ENCODE measurements at places on chromosomes 12 and 14.

GRCh38 chr12:18428416-18428815 lies 167.1 kb downstream of the PIK3C2G start:
- DNase-seq, result no peak

- no peak for DNase-seq
Observed at GRCh38 chr14:60720962-60721325, 3.2 kb downstream of the SIX4 start.

- no peak for DNase-seq
Observed at GRCh38 chr12:104504146-104504545, 47.4 kb downstream of the CHST11 start.

DNA sequence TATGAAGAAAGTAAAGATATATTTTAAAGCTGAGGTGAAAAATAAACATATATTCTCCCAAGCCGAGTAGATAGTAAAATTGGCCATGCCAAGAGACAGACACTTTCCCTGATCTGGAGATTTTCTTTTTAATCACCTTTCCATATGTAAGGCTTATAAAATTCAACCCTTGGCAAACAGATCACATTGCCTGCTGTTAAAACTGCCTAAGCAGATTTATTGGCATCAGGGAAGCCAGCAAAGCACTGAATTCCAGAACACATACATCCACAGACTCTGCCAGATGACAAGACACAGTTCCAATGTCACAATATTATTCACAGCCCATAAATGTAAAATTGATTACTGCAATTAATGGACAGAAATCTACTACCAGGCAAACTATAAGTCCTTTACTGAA lies 78.2 kb upstream of the GARIN2 start:
- no peak for DNase-seq

- peak; percentile 55 for DNase-seq
Observed at GRCh38 chr12:45409966-45410365, 194.1 kb downstream of the ANO6 start.

DNA sequence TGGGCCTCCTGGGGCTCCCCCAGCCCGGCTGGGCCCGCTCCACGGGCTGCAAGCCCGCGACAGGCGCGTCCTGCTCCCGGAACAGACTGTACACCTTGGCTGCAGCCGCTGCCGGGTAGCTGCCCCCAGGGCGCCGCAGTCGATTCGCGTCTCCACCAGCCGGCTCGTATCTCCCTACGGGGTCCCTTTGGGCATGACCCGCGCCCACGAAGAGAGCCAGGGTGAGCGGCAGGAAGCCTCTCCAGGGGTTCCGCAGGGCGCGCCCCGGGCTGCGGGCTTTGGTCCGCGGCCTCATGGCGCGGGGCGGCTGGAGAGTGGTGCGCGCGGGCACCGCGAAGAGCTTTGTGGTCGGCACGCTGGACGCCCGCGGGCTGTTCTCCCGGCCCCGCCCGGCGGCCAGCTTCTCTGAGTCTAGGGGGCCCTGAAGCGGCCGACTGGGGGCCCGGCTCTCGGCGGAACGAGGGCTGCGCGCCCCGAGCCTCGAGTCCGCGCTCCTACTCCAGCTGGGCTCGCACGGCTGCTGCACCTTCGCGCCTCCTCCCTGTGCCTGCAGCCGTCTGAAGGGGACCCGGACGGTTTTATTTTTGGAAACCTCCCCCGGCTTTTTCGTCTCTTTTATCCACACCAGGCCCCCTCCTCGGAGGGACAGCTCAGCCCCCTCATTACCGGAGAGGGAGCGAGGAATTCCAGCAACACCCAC lies at the start of gene LTBP2:
LTBP2 (minus strand) TSS at position 588 of the 700 bp plus-strand sequence; CDS start at position 295, 293 bp downstream.
- DNase-seq, result no peak

- DNase-seq, result peak; percentile 40
Observed at GRCh38 chr14:93231129-93231979, 24.3 kb downstream of the UBR7 start.

DNA sequence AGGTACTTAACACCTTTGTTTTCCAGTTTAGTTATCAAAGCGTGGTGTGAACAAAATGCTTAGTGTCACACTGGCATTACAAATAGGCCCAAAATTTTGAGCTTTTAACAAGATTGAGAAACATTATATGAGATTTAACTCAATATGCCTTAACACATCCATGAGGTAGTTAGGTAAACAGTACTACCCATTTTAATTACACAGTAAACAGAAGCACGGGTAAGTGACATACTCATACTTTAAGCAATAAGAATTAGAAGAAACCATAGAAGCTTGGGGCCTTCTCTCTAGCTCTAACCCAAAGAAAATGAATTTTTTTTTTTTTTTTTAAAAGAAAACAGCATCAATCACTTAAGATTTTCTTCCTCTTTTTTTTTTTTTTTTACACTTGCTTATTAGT lies 15.5 kb upstream of the PHLDA1 start:
- no peak for DNase-seq

- no peak for DNase-seq
Observed at GRCh38 chr12:38427442-38427841, 110.9 kb downstream of the ALG10B start.

GRCh38 chr14:30532264-30532663 lies 26.7 kb upstream of the G2E3 start:
- DNase-seq, result no peak

DNA sequence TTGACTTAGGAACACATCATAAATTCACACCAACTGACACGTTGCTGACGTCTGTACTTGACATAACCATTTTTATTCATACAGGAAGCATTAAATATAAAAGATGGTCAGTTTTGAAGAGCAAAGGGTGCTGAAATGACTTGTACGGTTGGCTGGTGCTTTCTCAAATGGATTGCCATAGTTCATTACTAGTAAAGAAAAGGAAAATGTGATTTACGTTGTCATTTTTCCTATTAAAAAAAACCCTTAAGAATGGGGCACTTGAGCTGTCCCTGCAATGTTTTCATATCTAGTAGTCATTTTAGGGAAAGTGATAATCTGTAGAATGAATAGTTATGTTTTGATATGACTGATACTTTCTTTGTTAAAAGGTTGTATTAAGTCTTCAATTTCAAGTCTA lies 22.5 kb upstream of the MANSC4 start:
- DNase-seq, result no peak

- no peak for DNase-seq
Observed at GRCh38 chr14:48250575-48250974, 575.2 kb upstream of the MDGA2 start.

GRCh38 chr14:55746558-55746957 lies 166.6 kb downstream of the KTN1 start:
- DNase-seq, result no peak

- no peak for DNase-seq
Observed at GRCh38 chr12:107470645-107471044, 215.0 kb upstream of the PWP1 start.

DNA sequence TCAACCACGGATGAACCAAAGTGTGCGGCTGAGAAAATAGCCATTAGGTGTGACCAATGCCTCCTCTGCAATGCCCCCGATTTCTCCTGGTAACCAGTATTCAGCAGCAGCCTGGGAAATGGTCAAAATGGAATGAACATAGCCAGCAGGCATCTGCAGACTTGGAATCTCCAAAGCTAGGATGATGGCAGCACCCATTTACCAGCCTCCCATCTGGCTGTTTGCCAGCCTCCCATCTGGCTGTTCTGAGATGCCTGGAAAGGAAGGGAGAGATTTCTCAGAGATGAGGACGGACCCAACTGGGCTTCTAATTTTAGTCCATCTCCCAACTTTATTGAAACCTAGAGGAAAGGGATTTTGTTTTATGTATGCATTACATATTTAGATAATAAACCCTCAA lies 16.2 kb downstream of the CLMN start:
- DNase-seq, result no peak

- no peak for DNase-seq
Observed at GRCh38 chr12:20507056-20507455, 138.7 kb downstream of the PDE3A start.

DNA sequence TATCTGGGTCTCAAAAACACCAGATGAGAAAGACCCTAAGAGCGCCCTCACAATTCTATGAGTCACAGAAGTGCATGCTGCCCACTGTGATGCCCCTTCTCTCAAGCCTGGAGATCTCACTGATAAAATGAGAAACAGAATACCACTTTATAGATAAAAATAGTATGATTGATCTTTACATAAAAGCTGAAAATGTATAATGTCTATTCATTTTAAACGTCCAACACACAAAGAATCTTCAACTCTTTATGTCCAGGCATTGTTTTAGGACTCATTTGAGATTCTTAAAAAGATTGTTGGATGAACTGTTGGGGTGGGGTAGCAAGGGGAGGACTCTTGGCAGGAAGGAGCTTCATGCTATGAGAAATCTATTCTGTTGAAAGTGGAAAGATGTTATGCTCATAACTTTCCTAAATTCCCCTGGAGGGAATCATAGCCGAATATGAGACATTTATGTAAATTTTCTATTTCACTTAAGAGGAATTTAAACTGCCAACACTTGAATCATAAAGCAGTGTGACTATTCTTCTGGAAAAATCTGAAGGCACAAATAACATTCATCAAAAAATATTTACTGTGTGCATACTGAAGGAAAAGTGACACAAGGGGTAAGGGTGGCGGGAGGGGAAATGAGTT lies 174.6 kb downstream of the STXBP6 start:
- DNase-seq, result no peak

- no peak for DNase-seq
Observed at GRCh38 chr12:120703311-120703942, 6.8 kb upstream of the UNC119B start.

GRCh38 chr12:10668526-10668925 lies 5.3 kb downstream of the STYK1 start:
- no peak for DNase-seq

DNA sequence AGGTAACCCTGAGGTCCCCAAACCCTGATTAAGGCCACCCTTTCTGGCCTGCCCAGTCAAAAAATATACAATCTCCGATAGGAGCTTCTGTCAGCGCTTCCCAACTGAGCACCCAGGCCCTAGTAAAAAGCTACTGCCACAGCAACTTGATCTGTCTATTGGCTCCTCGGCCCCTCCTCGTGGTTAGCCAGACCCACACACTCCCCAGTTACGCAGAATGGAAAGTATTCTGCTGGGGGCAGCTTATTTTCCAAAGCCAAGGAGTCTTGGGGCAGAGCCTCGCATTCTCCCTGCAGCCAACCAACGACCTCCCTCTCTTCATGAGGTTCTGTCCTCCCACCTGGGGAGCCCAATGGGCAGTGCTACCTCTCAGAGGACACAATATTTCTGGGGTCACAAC lies 32.1 kb downstream of the FMNL3 start:
- no peak for DNase-seq

GRCh38 chr14:67908052-67908754 lies 88.6 kb downstream of the RAD51B start:
- no peak for DNase-seq

GRCh38 chr12:108207791-108208730 lies 79.0 kb downstream of the WSCD2 start:
- no peak for DNase-seq

- DNase-seq, result no peak
Observed at GRCh38 chr12:69047990-69048389, 115.0 kb upstream of the CPM start.

- DNase-seq, result peak; percentile 92
Observed at GRCh38 chr12:95277139-95277538, 59.5 kb downstream of the VEZT start.

DNA sequence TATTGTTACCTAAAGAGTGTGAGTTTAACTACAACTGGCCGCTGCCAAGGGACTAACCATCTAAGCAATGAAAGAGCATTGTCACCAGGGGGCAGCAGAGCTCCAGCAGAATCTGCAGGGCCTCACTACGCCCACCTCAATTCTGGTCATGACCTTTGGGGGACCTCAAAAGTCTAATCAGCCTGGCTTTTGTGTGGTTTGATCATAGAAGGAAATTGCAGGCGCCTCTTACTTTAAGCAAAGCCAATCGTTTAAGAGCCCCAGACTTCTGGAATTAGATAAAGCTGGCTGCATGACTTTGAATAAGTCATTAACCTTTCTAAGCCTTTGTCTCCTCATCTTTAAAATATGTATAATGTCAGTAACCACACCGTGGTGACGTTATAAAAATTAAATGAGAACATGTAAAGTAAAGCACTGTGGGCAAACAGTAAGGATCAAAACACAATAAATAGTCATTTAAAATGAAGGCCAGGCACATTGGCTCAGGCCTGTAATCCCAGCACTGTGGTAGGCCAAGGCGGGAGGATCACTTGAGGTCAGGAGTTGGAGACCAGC lies 58.6 kb downstream of the TBX3 start:
- peak; percentile 86 for DNase-seq

All from foreskin fibroblast (primary cell).